ENCODE measurements at places on chromosomes 5 and 9.
A peak's percentile ranks its signal among the peaks of the same experiment; 100 is the strongest.

GRCh38 chr5:61995486-61995885, 310.5 kb upstream of the KIF2A start:
- DNase-seq: no peak

GRCh38 chr9:16601991-16602390, 268.5 kb downstream of the BNC2 start:
- DNase-seq: no peak

DNA sequence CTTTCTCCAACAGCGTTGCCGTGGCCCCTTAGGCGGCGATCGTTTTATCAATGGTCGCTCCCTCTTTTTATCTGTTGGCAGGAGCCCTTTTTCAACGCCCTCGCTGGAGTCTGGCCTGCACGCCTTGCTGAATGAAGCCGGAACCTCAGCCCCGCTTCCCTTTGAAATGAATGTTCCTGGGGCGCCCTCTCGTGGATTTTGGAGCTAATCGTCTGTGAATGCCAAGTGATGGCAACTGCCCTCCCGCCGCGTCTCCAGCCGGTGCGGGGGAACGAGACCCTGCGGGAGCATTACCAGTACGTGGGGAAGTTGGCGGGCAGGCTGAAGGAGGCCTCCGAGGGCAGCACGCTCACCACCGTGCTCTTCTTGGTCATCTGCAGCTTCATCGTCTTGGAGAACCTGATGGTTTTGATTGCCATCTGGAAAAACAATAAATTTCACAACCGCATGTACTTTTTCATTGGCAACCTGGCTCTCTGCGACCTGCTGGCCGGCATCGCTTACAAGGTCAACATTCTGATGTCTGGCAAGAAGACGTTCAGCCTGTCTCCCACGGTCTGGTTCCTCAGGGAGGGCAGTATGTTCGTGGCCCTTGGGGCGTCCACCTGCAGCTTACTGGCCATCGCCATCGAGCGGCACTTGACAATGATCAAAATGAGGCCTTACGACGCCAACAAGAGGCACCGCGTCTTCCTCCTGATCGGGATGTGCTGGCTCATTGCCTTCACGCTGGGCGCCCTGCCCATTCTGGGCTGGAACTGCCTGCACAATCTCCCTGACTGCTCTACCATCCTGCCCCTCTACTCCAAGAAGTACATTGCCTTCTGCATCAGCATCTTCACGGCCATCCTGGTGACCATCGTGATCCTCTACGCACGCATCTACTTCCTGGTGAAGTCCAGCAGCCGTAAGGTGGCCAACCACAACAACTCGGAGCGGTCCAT, 10.0 kb downstream of the S1PR3 start:
- DNase-seq: peak; percentile 87

DNA sequence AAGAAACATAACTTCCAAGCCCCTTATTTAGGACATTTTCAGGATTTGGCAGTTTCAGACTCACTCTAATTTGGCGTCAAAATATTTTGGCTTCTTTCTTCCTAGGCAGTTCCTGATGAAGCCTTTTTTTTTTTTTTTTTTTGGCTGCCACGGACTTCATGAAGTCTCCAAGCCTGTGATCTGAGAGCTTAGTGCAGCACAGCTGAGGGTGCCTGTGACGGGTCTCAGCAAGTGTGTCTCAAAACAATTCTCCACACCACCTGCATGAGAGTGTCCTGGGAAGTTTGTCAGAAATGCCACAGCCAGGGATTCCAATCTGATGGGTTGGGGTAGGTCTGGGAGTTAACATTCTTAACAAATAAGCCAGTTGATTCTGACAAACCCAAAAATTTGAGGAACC, 6.0 kb upstream of the ESM1 start:
- no peak for DNase-seq

- no peak for DNase-seq
Observed at GRCh38 chr9:95409650-95410426, 92.3 kb upstream of the FANCC start.

DNA sequence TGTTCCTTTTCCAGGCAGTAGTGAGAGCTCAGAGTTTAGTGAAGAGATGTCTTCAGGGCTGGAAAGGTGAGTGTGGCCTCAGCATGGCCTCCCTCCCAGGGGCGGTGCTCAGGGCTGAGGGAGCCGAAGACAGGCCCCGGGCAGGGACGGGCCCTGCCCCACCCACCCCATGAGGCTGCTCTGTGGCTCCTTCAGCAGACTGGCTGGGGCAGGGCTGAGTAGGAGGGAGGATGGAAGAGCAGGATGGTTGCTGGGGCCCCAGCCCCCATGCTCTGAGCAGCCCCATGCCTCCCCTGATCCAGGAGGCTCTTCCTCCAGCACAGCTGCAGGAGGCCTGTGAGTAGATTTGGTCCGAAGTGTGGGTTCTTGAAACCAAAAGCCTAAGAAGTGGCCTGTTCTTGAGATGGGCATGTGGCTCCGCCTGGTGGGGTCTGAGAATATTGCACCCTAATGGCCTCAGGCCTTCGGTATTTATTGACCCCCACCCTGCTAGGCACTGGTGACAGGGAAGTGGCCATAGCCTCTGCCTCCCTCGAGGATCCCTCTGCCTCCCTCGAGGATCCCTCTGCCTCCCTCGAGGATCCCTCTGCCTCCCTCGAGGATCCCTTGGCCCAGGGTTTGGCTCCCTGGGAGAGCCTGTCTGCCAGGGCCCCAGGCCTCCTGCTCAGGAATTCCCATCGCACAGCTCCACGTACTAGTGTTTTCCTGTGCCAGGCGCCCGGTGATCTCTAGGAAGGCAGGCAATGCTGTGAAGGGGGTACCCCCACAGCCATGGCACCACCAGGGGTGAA, 65.4 kb upstream of the GARNL3 start:
- DNase-seq: peak; percentile 90

DNA sequence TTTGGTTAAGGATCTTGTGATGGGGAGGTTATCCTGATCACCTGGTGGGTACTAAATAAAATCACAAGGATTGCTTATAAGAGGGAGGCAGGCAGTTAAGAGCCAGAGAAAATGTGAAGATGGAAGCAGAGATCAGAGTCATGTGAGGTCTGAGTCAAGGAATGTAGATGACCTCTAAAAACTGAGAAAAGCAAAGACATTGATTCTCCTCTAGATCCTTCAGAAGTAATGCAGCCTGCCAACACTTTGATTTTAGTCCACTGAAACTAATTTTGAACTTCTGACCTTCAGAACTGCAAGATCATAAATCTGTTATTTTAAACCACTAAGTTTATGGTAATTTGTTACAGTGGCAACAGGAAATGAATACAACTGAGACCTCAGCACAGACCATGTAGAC, 499.0 kb downstream of the GADD45G start:
- DNase-seq: no peak

GRCh38 chr9:34576597-34577399, 12.7 kb downstream of the CNTFR start:
- peak; percentile 43 for DNase-seq

DNA sequence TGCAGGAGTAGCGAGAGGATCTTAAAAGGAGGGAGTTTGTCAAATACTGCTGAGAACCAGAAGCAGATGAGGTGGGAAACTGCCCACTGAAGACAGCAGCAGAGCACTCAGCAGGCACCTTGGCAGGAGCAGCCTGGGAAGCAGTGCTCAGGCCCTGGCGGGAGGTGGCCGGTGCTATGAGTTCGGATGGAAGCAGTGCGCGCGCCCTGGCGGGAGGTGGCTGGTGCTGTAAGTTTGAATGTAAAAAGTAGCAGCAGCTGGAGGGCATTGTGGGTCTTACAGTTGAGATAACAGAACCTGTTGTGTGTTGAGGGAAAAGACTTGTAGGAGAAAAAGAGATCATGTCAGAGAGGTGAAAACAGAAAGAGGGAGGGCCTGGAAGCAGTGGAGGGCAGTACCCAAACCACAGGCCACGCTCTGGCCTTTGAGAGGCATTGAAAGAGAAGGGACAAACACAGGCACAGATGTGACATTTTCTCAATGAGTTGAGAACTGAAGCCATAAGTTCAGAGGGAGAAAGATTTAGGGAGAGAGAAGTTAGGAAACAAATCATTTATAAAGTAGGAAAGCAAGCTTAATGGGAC, 130.9 kb downstream of the ERCC6L2 start:
- no peak for DNase-seq

- DNase-seq: no peak
Observed at GRCh38 chr5:111628901-111629300, 116.6 kb upstream of the STARD4 start.

DNA sequence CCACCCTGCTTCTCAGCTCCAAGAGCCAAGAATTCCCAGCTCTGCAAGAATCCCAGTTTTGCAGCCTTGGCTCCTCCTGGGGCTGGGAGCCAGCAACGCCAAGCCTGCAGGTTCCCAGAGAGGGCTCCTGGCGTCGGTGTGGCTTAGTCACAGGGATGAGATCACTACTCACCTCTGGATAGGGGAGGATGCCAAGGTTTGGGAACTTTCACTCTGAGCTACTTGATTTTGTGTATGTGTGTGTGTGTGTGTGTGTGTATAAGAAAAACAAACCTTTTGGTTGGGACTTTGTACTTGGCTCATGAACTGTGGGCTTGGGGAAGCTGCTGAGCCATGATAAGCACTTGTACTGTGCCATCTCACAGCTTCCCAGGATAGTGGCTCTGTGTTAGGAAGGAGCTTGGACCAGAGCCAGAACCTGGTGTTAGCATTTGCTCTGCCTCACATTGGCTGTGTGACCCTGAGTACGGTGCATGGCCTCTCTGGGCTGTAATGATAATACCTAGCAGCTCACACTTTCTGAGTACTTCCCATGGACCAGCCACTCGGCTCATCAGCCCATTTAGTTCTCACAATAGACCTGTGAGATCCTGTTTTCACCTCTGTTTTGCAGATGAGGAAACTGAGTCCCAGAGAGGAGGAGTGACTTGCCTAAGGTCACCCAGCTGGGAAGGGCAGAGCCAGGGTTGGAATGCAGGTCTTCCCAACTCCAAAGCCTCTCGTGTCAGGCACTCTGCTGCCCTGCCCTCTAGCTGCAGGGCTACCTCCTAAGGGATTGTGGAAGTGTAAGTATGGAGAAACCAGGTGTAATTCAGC, 41.4 kb upstream of the DAB2IP start:
- DNase-seq: peak; percentile 47

GRCh38 chr5:86532429-86532828, 85.3 kb upstream of the COX7C start:
- no peak for DNase-seq

DNA sequence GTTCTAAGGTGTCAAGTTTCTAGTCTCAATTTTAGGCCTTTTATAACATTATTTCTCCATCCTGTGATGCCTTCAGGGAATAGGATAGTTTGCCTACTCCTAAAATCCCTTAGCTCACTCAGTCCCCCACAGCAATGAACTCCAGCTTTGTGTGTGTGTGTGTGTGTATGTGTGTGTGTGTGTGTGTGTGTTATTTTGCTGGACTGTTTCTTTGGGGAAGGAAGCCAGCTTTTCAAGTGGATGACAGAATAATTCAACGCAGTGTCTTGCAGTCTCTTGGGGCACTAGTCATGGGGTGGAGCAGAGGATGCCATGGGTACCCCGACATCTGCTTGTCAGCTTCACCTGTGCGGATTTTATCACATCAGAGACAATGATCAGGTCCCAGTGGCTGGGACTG, 262.8 kb upstream of the DAPK1 start:
- DNase-seq: no peak

GRCh38 chr9:21549251-21549765, 67.2 kb upstream of the IFNE start:
- DNase-seq: peak; percentile 12

- DNase-seq: peak; percentile 64
Observed at GRCh38 chr9:134055981-134056461, 11.8 kb downstream of the BRD3 start.

- no peak for DNase-seq
Observed at GRCh38 chr5:143921525-143922311, 109.8 kb downstream of the HMHB1 start.

GRCh38 chr5:59317023-59317773, 576.3 kb downstream of the PDE4D start:
- peak; percentile 14 for DNase-seq

- DNase-seq: no peak
Observed at GRCh38 chr9:28206280-28206679, 633.0 kb upstream of the C9orf72 start.

DNA sequence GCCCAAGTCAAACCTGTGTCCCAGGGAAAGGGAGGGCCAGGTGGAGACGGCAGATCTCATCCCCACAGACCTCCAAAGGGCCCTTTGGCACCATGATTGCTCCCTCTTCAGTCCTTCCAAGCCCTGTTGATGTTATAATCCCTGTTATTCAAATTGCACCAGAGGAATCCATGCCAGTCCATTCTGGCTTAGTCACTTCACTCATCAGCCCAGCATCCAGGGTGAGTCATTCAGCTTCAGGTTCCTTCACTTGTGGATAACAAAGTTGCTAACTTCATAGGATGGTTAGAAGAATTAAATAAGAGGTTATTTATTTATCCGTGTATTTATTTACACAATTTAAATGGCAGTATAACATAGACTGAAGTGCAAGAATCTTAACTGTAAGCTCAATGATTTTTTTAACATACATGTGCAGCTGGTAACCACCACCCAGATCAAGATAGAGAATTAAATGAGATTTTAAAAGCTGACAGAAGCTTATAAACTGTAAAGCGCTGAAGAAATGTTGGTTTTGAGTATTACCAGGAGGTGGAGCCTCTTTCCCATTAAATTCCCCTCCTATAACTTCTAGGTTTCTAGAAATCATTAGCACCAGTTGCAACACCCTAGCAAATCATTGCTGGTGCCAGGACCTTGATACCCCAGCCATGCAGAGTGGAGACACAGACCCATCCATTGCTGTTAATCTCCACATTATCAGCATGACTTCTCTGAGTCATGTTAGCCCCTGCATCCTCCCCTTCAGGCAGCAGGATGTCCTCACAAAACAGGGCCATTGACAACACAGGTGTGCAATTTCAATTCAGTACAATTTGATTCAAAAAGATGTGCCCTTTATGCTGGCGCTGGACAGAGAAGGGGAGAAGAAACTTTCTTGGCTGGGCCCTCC, 77.4 kb downstream of the SEC61B start:
- no peak for DNase-seq

DNA sequence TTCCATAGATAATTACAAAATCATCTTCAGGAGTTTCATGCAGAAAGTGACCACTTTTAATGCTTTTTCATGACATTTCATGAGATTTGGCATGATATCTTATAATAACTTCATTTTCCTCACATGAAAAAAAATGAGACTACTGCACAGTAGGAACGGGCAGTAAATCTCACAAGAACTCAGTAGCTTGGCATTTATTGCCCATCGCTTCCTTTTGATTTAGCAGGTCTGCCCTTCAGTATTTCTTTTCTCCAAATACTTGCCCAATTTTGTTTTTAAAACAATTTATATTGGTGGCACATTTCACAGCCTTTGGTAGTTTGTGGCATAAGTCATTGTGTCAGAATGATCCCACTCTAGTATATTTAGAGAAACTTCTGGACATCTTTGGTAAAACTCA, 711.8 kb upstream of the CHD1 start:
- no peak for DNase-seq

All from ovary (tissue), 10 donors.